ENCODE measurements at places on chromosomes 1 and 21.

DNA sequence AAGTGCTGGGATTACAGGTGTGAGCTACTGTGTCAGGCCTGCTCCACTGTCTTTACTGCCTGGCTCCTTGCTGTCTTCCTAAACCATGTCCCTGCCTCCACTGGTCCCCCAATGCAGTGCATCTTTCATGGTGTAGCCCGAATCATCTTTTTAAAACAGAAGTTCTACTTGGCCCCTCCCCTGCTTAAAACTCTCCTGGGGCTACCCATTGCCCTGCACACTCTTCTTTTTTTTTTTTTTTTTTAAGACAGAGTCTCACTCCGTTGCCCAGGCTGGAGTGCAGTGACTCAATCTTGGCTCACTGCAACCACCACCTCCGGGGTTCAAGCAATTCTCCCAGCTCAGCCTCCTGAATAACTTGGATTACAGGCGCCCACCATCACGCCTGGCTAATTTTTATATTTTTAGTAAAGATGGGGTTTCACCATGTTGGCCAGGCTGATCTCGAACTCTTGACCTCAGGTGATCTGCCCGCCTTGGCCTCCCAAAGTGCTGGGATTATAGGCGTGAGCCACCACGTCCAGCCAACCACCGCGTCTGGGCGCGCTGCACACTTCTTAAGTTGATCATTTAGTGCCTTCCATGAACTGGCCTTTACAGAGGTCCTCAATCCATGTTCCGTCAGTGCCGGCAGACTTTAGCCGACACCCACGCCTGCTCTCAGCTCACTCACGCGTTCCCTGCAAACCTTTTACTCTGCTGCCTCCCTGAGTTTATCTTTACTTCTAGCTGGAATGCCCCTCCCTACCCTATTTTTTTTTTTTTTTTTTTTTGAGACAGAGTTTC is 2.4 kb downstream of the FCN3 start:
- DNase-seq: no peak

DNA sequence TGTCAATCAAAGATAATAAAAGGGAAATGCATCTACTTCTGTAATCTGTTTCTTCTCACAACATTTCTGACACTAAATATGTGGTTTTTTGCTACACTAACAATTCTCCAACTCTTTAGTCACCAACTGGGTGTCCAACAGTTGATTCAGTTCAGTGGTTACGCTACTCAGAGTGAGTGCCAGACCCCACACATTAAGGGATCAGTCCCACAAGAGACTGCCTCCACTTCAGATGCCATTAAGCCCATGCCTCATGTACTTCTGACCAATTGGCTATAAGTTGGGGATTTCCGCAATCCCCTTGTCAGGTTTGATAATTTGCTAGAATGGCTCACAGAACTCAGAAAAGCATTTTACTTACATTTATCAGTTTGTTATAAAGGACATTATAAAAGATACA is 28.4 kb downstream of the RNF2 start:
- no peak for DNase-seq

DNA sequence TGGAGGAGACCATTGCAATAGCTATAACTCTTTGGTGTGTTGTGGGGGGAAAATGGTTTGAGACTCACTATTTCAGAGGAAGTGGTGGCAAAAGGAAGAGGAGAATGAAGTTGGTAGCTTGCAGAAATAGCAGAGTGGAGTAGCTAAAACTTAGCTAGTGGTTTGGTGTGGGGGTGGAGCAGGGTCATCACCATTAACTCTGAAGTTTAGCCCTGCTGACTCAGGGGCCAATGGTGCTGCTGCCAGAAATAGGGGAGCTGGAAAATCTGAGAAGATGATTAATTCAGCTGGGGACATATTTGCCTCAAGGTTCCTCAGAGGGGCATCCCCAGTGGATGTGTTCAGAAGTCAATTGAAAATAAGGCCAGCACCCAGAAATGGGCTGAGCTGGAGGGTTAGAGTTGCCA is 65.4 kb downstream of the RUNX1 start:
- DNase-seq: peak; percentile 50

DNA sequence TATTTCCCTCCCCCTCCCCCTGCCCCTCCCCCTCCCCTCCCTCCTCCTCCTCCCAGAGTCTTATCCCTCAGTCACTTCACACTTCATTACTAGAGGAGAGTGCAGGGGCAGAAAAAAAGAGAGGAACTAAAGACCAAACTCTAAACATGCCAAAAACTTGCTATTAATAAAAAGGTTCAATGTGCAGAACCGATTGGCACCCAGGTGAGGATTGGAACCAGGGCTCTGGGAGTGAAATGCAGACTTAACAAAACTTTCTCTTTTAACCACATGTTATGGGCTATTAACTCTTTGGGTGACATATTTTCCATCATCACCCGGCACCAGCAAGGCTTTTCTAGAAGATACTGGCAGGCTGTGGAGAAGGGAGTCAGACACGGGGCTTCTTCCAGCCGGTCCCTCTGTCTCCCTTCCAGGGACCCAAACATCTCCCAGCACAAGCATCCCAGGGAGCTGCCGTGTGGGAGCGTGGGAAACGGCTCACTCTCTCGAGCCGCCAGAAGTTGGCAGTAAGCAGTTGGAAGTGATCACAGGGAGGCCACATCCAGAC is 13.6 kb downstream of the NID1 start:
- peak; percentile 64 for DNase-seq

DNA sequence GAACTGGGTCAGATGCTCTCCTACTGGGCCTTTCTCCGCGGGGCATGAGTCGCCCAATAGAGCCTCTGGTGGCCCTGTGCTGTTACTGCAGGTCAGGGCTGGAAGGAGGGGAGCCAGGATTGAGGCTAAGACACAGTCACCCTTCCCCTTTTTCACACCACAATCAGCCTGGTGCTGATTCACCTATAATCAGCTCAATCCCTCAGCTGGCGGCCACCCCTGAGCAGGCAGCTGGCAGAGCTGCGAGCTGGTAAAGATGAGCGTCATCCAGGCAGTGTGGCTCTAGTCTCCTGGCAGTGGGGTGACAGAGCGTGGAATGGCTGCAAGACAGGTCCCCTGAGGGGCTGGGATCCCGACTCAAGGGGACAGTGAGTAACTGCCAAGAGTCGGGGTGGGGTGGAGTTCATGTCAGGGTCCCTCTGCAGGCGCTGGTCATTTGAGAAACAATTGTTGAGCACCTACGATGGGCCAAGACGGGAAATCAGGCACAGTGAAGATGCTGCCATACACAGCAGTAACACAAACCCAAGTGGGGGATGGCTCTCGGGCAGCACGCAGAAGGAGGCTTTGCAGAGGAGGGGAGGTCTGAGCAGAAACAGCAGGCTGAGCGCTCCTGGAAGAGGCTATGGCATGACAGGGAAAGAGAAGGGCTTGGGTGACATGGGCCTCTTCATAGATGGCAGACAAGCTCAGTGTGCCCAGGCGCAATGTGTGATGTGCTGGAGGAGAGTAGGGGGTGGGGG is 21.8 kb downstream of the ATF3 start:
- peak; percentile 79 for DNase-seq

DNA sequence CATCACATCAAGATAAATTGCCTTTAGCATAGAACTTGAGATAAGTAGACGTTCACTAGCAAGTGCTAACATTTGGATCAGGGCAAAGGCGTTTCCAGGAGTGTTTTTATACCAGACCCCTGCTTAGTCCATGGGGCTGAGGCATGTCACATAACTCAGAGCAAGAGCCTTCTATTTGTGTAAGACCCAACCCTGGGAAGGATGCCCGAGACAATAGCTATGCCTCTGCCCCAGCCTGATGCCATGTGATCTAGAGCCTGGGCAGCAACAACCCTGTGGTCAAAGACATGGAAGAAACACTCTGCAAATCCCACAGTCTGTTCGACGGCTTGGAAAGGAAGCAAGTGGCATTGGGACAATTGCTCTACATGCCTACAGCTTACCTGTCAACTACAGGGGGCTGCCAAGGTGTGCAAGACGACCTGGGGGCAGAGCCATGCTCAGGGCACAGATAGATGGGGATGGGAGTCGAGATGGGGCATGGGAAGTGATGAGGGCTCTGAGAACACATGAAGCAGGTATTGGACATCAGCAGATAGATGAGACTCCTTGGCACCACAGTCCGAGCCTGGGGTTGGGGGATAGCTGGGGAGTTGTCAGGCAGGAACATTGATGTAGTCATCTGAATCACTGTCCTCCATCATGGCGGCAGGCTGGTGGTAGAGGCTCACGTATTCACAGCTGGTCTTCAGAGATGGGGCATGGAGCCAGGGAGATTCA is 7.3 kb downstream of the IL24 start:
- DNase-seq: no peak

All from AG08395 (cell line).